CD4-positive, alpha-beta memory T cell (primary cell): ENCODE measurements at places on chromosomes 3 and 15. TPM values are rescaled to one million over a fixed set of nuclear protein-coding genes. Genes with fewer than 3 reads are reported as not detected.

The TMEM42 gene
- 29.6 TPM for total RNA-seq

The NDN gene
- 0.19 TPM for total RNA-seq

The IMPG2 gene
- 0.72 TPM for total RNA-seq

The MINAR1 gene
- total RNA-seq, result 0.30 TPM

The HEMK1 gene
- 55.3 TPM for total RNA-seq
